Stimulated activated CD4-positive, alpha-beta T cell treated with anti-CD3 and anti-CD28 coated beads, Interleukin-15, amount 100 ng/mL, for 1 hour (primary cell): ENCODE measurements at places on chromosomes 16 and 17.
A peak's percentile ranks its signal among the peaks of the same experiment; 100 is the strongest.

DNA sequence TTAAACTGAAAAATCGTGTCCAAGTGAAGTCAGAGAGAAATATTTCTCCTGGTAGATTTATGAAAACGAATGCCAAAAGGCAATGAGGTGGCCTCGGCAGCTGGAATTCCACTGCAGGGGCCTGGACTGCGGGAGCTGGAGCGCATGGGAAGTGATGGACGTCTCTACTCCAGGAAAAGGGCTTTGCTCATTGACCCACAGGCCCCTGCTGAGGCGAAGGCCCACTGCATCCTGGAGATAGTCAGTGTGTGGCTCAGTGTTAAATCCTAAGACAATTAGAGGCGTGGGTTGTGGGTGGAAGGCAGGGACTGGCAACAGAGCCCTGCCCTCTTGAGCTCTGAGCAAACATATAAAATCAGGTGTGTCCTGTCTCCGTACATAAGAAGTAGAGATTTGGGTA, 191.4 kb downstream of the SLC39A11 start:
- DNase-seq = no peak

GRCh38 chr17:17511881-17512858, 16.0 kb upstream of the RASD1 start:
- DNase-seq = no peak

- peak; percentile 30 for DNase-seq
Observed at GRCh38 chr16:57536306-57537193, at the start of gene CCDC102A. Gene CCDC102A, minus strand, starts transcription at chr16:57536571. Its CDS starts 7,394 bp downstream, at chr16:57529177.

GRCh38 chr16:3835089-3835602, 45.4 kb downstream of the CREBBP start:
- DNase-seq = no peak

DNA sequence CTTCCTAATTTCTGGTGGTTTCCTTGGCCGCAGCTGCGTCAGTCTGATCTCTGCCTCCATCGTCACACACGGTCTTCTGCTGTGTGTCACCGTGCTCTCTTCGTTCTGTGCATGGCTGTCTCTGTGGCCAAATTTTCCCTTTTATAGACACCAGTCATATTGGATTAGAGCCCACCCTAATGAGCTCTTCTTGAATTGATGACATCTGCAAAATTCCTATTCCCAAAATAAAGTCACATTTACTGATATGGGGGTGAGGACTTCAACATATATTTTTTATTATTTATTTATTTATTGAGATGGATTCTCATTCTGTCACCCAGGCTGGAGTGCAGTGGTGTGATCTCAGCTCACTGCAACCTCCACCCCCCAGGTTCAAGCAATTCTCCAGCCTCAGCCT, 38.4 kb downstream of the GINS3 start:
- DNase-seq = no peak

DNA sequence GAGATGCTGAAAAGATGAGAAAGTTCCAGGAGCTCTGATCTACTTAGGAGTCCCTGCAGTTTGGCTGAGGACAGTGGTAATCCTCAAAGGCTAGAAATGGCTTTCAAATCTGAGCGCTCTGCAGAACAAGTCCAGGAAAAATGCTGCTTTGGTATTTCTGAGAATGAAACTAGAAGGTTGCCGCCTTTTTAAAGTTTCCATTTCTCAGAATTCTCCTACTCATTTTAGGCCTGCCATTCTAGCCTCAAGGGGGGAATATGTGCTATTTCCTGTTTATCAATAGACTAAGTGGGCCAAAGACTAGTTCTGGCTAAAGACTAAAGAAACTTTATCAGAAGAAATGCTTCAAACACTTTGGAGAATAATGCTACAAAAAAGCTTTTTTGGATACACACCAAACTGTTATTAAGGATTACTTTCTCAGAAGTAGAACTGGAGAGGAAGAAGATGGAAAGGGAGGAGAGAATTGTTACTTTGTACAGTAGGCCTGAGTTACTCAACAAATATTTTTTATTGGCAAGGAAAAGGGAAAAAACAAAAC, at the start of gene SLFN12L:
Gene SLFN12L, minus strand, starts transcription at position 78 of the 541 bp plus-strand sequence. CDS start 15,314 bp downstream, outside the sequence.
- DNase-seq = no peak
